Activated naive CD8-positive, alpha-beta T cell treated with anti-CD3 and anti-CD28 coated beads for 36 hours (primary cell): ENCODE measurements at places on chromosomes 11 and 22.

DNA sequence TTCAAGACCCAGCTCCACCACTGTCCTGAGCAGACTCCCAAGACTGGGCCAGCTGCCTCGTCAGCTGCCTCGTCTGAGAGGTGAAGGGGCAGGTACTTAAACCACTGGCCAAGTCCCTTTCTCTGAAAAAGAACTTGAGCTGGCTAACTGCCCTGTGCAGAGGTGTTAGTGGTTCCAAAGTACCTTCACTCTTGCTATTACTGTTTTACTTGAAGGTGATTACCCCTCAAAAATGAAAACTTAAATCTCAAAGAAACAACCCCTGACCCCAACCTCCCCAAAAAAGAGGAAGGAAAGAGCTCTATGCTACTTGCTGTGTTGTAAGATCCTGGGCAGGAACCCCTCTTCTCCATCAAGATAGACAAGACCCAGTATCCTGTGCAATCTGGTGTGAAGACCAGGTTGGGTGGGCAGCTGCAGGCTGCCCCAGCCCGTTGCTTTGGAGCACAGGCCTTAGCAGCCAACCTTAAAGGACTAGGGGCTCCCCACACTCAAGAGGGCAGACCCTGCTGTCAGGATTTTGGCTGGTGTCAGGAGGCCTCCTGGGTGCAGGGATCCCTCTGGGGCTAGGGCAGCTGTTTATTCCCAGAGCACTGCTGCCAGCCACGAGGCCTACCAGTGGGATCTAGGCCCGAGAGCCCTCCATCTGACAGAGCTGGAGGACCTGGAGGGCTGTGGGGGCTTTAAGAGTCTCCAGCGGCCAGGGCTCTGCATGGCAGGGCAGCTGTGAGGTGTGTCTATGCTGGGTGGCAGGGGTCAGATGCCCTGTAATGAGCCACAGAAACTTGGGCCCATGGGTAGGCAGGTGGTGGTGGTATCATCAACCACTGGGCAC, 13.0 kb downstream of the GUCD1 start:
- no peak for DNase-seq

GRCh38 chr11:102438311-102439062, 14.1 kb downstream of the TMEM123 start:
- no peak for DNase-seq

DNA sequence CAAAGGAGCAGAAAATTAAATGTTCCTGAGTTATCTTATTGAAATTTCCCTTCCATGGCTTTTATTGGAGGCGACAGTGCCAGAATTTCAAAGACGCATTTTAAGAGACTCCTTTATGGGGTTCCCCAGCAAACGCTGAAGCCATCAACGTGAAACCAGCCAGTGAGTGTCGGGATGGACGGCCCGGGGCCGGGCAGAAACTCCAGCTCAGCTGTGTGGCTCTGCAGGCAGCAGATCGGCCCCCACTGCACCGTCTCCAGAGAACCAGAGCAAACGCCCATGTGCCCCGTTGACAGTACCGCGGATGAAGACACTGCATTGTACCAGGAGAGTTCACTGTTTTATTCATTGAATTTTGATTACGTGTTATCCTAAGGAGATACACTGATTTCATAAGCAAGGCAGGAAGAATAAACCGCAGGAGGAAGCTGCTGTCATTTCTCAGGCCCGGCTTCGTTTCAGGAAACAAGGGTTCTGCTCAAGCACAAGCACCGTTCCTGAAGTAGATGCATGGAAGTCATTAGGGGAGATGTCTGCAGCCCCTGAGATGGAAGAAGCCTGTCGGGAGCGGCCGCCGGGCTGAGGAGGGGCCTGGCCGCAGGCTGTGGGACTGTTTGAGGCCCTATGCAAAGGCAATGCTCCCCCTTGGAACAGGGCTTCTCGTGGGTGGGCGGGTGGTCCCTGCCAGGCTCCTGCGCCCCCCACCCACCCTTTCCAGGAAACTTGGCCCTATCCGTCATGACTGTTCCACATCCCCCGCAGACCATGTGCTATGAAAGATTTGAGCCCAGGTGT, 639.7 kb downstream of the TBC1D22A start:
- no peak for DNase-seq

GRCh38 chr11:845872-846495, 3.3 kb downstream of the TSPAN4 start:
- DNase-seq = no peak

- no peak for DNase-seq
Observed at GRCh38 chr22:19057999-19058491, 64.2 kb downstream of the DGCR2 start.

GRCh38 chr11:19436932-19437331, 196.2 kb upstream of the E2F8 start:
- DNase-seq = no peak

DNA sequence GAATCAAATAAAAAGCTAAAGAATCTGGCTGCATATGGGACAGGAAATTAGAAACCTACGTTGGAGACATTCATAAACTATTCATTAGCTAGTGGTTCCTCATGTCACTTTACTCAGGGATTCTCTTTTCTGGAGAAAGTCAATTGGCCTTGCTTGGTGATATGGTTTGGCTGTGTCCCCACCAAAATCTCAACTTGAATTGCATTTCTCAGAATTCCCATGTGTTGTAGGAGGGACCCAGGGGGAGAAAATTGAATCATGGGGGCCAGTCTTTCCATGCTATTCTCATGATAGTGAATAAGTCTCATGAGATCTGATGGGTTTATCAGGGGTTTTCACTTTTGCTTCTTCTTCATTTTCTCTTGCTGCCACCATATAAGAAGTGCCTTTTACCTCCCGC, 91.2 kb upstream of the CD44 start:
- no peak for DNase-seq

- DNase-seq = no peak
Observed at GRCh38 chr22:39214383-39215069, 30.3 kb downstream of the PDGFB start.
